Stimulated activated CD4-positive, alpha-beta T cell treated with anti-CD3 and anti-CD28 coated beads, Interleukin-2, amount 100 ng/mL, for 24 hours (primary cell): ENCODE measurements at places on chromosomes 1 and 21.

GRCh38 chr1:244319283-244320132 lies 132.2 kb downstream of the ADSS2 start:
- DNase-seq, result peak; percentile 22

DNA sequence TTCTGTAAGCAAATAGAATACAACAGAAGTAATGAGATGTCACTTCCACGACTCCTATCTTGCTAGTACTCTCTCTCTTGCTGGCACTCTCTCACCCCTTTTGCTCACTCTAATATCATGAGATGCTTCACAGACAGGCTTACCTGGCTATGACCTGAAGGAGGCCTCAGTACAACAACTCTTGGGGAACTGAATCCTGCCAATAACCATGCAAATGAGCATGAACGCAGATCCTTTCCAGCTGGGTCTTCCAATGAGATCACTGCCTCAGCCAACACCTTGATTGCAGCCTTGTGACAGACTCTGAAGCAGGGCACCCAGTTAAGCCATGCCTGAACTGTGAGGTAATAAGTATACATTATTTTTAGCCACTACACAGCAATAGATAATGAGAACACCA lies 53.1 kb upstream of the ADAR start:
- DNase-seq, result no peak

- DNase-seq, result no peak
Observed at GRCh38 chr1:160608514-160608913, 29.2 kb upstream of the CD84 start.

- DNase-seq, result no peak
Observed at GRCh38 chr21:26389971-26390641, 183.0 kb downstream of the CYYR1 start.

DNA sequence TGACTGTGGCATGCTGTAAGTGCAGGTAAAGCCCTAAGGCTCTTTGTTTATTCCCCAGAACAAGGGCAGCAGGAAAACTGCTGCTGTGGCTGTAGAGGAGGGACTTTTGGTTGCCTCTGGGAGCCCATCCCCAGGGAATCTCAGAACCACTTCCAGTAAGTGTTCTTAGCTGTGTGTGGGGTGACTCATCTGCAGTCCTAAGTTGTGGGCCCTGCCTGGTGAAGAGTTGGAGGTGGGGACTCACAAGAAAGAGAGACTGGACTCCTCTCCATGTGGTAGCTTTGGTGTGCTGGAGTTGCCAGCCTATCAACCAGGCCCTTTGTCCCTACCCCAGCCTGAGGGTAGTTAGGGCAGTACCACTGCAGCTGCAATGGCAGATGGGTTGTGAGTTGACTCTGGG lies 24.0 kb upstream of the DENND1B start:
- DNase-seq, result no peak

- DNase-seq, result no peak
Observed at GRCh38 chr1:23524716-23525401, 6.2 kb downstream of the E2F2 start.

DNA sequence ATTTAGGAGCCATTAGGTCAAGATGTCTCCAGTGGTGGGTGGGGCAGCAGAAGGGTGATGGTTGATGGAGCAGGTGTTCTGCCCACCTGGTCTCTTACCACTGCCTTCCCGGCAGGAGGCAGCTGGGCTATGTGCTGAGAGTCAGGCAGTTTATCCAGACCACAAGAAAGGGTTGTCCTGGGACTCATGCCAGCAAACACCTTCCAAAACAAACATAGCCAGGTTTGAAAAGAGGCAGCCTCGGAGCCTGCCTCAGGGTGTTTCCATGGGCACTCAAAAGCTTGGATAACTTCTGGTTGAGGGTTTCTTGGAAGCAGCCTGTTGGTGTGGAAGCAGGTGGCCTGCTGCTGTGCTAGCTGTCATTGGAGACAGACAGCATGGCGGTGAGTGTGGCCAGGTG lies 187.2 kb downstream of the PCP4 start:
- no peak for DNase-seq

- no peak for DNase-seq
Observed at GRCh38 chr1:35264871-35265270, 3.6 kb upstream of the ZMYM4 start.

- peak; percentile 52 for DNase-seq
Observed at GRCh38 chr1:26702680-26703038, 6.8 kb downstream of the ARID1A start.

DNA sequence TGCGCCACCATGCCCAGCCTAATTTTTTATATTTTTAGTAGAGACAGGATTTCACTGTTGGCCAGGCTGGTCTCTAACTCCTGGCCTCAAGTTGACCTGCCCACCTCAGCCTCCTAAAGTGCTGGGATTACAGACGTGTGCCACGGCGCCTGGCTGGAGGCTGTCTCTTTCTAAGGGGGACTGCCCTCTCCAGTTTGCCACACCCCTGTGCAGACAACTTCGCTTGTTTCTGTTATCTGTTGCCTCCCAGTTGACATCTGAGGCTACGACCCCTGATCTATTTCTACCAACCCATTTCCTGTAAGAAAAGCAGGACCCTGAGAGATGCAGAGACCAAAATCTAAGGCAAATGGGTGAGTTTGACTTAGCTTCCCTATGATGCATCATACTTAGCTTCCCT lies 24.0 kb upstream of the VASH2 start:
- no peak for DNase-seq

GRCh38 chr1:190084552-190084951 lies 393.1 kb downstream of the BRINP3 start:
- no peak for DNase-seq

- DNase-seq, result no peak
Observed at GRCh38 chr1:16387201-16388188, 20.5 kb downstream of the SZRD1 start.

DNA sequence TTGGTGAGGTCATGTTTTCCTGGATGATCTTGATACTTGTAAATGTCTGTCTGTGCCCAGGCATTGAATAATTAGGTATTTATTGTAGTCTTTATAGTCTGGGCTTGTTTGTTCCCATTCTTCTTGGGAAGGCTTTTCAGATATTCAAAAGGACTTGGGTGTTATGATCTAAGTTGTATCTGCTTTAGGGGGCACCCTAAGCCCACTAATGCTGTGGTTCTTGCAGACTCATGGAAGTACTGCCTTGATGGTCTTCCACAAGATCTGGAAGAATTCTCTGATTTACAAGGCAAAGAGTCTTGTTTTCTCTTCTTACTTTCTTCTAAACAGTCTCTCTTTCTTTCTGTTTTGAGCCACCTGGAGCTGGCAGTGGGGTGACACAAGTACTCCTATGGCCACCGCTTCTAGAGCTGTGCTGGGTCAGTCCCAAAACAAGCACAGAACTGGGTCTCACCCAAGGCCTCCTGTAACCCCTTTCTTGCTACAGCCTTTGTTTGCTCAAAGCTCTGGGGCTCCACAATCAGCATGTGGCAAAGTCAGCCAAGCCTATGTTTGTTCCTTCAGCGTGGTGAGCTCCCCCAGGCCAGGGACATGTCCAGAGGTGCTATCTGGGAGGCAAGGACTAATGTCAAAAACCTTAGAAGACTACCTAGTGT lies 12.6 kb downstream of the VN1R5 start:
- no peak for DNase-seq

DNA sequence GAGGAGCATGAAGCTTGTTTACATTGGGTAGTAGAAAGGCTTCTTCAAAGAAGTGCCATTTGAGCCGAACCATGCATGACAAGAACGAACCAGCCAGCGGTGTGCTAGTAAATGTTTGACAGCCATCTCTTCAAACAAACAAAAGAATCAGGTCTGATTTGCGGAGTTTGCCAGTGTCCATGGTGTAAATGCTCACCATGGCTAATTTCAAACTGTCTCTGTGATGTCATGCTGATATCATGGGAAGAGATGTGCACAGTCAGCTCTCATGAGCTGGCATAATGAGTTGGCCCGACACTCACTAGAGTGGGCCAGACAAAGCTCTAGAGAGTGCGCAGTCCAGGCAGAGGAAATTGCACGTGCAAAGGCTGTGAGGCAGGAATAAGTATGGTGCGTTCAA lies 101.1 kb downstream of the KAZN start:
- DNase-seq, result no peak

- DNase-seq, result no peak
Observed at GRCh38 chr1:187624812-187625545, 796.2 kb downstream of the PLA2G4A start.

- no peak for DNase-seq
Observed at GRCh38 chr1:176829261-176829660, 335.3 kb downstream of the ASTN1 start.

- no peak for DNase-seq
Observed at GRCh38 chr21:20276954-20277353, 721.3 kb upstream of the NCAM2 start.

DNA sequence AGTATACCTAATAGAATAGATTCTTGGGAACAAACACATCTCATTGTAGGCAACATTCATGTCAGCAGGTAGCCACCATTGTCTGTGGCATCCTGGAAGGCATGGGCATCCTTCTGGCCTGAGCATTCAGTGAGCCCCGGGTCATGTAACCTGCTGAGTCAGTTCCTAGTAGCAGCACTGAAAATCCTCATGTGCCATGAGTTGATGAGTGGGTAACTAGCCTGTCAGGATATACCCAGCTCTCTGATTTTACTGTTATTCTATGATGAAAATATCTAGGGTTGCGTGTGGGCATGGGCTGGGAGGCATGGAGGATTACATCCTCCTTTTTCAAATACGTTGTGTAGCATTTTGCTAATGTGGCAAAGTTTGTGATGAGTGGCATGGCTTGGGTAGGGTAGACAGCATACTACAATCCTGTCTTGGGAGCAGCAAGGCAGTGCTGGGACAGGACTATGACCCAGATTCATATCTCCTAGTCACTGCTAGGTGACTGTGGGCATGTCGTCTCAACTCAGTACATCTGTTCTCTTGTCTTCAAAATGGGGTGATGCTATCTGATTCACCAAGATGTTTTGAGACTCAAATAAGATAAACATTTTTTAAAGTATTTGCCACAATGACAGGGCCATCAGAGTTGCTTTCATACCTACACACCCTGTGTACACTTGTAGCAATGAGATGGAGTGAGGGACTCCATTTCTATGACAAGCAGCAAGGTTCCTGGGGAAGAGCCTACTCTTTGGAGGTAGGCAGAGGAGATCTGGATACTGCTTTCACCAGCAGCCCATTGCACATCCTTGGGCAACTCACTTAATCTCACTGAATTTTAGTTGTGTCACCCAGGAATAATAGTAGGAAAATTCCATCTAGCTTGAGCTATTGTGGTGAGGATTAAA lies 62.5 kb downstream of the CD58 start:
- no peak for DNase-seq

DNA sequence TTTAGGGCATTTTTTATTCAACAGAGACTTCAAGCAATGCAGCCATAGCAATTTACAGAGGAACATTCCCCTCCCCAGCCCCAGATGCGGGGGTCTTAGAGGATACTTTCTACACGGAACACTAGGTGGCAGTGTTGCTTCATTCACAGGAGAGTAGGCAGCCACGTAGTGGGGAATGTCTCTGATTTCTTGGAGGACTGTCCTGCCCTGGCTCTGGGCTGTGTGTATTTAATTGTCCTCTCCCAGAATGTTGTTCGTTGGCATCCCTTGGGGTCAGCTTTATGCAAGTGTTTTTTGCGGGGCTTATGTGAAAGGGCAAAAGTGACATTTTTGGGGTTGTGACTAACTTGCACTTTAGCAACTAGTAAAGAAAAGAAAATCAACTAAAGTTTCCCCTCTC lies 96.9 kb downstream of the PAPPA2 start:
- peak; percentile 17 for DNase-seq

- DNase-seq, result no peak
Observed at GRCh38 chr1:61638911-61639605, 85.9 kb downstream of the TM2D1 start.

- DNase-seq, result no peak
Observed at GRCh38 chr21:15319727-15320126, 254.9 kb upstream of the NRIP1 start.

DNA sequence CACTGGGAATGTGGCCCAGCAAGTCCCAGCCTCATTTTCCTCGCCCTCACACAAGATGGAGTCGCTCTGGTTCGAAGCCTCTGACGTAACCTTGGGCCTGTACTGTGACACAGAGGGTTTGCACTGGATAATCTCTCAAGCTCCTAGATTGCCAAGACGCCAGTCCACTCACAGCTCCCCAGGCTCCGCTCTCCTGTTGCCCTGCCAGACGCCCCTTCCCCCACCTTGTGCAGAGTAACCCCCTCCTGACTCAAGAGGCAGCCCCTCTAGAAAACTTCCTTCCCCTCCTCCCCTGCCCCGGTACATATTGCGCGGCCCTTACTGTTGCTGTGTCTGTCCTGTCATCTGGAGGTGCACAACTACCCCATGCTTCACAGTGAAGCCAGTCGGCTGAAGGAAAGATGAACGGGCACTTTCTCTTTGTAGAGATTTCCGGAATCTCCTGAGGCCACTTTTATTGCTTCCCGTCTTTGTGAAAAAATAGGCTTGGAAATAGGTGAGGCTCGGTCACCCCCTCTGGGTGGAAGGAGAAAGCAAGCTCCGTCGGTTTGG lies 981 bp upstream of the KIAA1614 start:
- DNase-seq, result no peak

DNA sequence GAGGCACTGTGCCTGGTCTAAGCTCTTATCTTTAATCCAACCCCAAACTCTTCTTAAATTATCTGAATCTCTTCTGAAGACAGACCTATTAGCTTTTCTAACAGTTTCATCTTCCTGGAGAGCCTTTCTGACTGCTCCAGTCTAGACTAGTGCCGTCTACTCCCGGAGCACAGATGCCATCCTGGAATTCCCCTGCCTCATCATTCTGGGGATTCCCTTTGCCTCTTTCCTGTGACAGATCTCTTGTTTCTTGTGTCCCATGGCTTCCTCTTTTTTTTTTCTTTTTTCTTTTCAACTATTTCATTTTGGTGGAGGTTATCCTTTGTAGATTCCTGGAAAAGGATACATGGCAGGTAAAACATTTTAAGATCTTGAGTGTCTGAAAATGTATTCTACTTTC lies 11.7 kb downstream of the SEMA4A start:
- DNase-seq, result no peak

DNA sequence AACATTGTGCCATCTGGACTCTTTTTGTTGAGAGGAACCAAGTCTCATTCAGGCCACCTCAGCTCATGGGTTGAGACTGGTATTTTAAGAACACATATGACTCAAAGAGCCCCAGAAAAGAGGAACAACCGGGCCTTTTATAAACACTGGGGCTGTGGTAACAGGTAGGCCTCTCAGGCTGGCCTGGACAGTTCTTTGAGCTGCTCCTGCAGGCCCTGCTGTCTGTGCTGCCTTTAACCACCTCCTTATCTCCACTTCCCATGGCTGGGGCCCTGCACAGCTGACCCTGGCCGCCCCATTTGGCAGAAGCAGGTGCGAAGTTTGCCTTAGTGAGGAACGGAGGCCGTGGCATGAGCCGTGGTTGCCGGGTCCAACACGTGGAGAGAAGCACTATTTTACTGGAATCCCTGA lies 163.3 kb downstream of the RHOU start:
- DNase-seq, result no peak
